ENCODE measurements at places on chromosomes 4 and X. TPM values are rescaled to one million over a fixed set of nuclear protein-coding genes. Genes with fewer than 3 reads are reported as not detected.

The TGIF2LX gene
- not detected for total RNA-seq

The GUCY1B1 gene
- 36.9 TPM for total RNA-seq

The PCYT1B gene
- 26.3 TPM for total RNA-seq

The TSPAN7 gene
- 81.7 TPM for total RNA-seq

The SSX4 gene
- not detected for total RNA-seq

The LUZP4 gene
- not detected for total RNA-seq

The CNGA1 gene
- total RNA-seq, result not detected

The RTL3 gene
- total RNA-seq, result not detected

The IQCM gene
- total RNA-seq, result not detected

The SUPT20HL2 gene
- not detected for total RNA-seq

The BCLAF3 gene
- total RNA-seq, result 68.2 TPM

The HTN1 gene
- not detected for total RNA-seq

The CSAG3 gene
- total RNA-seq, result not detected

The TEX13D gene
- not detected for total RNA-seq

The NALF2 gene
- total RNA-seq, result 3.4 TPM

The KIT gene
- 41.9 TPM for total RNA-seq

The TEX13C gene
- total RNA-seq, result not detected

The STAP1 gene
- not detected for total RNA-seq

The QRFPR gene
- 1.6 TPM for total RNA-seq

The POLN gene
- total RNA-seq, result 7.8 TPM

The SCML2 gene
- 13.1 TPM for total RNA-seq

The PWWP3B gene
- total RNA-seq, result 0.63 TPM

The FAM184B gene
- total RNA-seq, result 3.1 TPM

The ASB11 gene
- not detected for total RNA-seq

The MAPK10 gene
- 377 TPM for total RNA-seq

The DRP2 gene
- 8.5 TPM for total RNA-seq

The HCFC1 gene
- total RNA-seq, result 26.0 TPM

The NCAPG gene
- total RNA-seq, result 13.8 TPM

The PAGE4 gene
- total RNA-seq, result not detected

The BEX1 gene
- 136 TPM for total RNA-seq

The SERPINA7 gene
- total RNA-seq, result not detected

The ATP5ME gene
- total RNA-seq, result 86.1 TPM

The WDR45 gene
- 37.6 TPM for total RNA-seq

The CXCL8 gene
- not detected for total RNA-seq

The UBL4A gene
- 37.9 TPM for total RNA-seq

The PTTG2 gene
- not detected for total RNA-seq

The TMEM150C gene
- total RNA-seq, result 76.7 TPM

The SHROOM2 gene
- total RNA-seq, result 21.9 TPM

The PCDH10 gene
- total RNA-seq, result 45.4 TPM
